SJSA1 (cell line): ENCODE measurements at places on chromosomes 16 and 17. TPM values are rescaled to one million over a fixed set of nuclear protein-coding genes. Genes with fewer than 3 reads are reported as not detected.

- no peak overlapping the region for H3K4me3 ChIP-seq
- H3K27ac ChIP-seq, result no peak overlapping the region
- H3K4me1 ChIP-seq, result peaks cover 5% of the 10 kb centered on the region; the same call in 1 of the 2 replicates
- no peak for DNase-seq
- H3K36me3 ChIP-seq, result no peaks in the 10 kb centered on the region
These were observed 221.1 kb downstream of the FTO start for GRCh38 chr16:53925107-53925410.

DNA sequence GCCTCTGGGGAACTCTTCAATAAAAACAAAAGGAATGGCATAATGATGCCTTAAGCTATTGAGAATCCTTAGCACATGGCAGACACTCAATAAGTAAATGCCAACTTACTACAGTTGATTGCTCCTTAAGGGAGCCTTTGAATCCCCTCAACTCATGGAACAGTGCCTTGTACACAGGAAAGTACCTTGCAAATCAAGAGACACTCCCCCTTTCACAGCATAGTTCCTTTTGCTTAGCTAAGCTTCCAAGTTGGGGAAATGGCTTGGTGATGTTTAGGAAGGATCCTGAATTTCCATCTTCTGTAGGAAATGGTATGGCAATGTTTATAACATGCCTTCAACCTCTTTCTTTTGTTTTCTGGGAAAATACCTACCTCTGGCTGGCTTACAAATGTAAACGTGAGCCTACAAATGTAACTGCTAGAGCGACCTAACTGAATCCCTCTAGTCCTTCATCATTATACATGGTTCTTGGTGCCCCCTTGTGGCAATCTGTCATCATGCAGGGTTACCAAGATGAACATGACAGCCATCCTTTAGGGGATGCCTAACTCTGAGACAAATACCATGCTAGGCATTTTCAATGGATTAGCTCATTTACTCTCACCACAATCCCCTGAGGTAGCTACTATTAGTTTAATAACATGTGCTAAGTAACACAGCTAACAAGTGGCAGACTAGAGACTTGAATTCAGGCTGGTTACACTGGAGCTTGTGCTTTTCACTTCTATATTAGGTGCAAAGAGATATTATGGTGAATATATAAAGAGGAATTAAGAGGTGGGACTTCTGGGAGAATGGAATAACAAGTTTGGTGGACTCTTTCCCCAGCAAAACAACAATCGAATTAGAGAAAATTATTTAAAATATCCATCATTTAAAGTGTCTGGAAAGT is 65.0 kb downstream of the MMD start:
- no peaks in the 10 kb centered on the region for H3K4me1 ChIP-seq
- DNase-seq, result peak; percentile 77
- no peak overlapping the region for H3K4me3 ChIP-seq
- no peaks in the 10 kb centered on the region for H3K36me3 ChIP-seq

DNA sequence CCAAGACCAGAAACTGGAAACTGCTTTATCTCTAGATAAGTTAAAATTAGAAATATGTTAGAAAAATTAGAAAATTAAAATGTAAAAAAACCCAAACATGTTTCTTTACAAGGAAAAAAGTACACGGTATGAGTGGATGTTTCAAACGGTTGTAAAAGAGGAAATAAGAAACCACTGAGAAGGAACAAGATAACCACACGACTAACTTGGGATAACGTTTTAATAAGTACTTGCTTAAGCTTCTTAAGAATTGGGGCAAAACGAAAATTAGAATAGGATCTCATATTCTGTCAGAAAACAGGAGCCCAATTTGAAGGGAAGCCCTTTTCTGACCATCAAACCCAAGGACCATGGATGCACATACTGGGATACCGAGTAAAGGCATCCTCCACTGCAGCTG is 31.0 kb downstream of the MBTPS1 start:
- no peak overlapping the region for H3K27ac ChIP-seq
- H3K4me1 ChIP-seq, result no peaks in the 10 kb centered on the region
- H3K4me3 ChIP-seq, result no peak overlapping the region
- peaks cover 78% of the 10 kb centered on the region for H3K36me3 ChIP-seq

- no peaks in the 10 kb centered on the region for H3K4me1 ChIP-seq
- no peaks in the 10 kb centered on the region for H3K27me3 ChIP-seq
- no peaks in the 10 kb centered on the region for H3K36me3 ChIP-seq
- no peak overlapping the region for H3K27ac ChIP-seq
These were observed 9.2 kb upstream of the SNN start for GRCh38 chr16:11658896-11659708.

DNA sequence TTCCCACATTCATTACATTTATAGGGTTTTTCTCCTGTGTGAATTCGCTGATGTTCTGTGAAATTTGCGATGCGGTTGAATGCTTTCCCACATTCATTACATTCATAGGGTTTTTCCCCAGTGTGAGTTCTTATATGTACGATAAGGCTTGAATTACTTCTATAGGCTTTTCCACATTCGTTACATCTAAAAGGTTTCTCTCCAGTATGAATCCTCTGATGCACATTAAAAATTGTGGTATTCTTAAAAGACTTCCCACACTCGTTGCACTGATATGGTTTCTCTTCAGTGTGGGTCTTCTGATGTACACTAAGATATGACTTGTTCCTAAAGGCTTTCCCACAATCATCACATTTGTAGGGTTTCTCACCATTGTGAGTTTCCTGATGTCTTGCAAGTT is 30.4 kb downstream of the ZNF624 start:
- DNase-seq, result no peak
- no peak overlapping the region for H3K4me3 ChIP-seq
- H3K4me1 ChIP-seq, result no peaks in the 10 kb centered on the region
- H3K27me3 ChIP-seq, result no peaks in the 10 kb centered on the region
- H3K27ac ChIP-seq, result no peak overlapping the region

- no peak for DNase-seq
- no peak overlapping the region for H3K4me3 ChIP-seq
- H3K27me3 ChIP-seq, result peaks cover 43% of the 10 kb centered on the region
- H3K36me3 ChIP-seq, result no peaks in the 10 kb centered on the region
These were observed 40.9 kb downstream of the TMEM235 start for GRCh38 chr17:78272181-78272913.

DNA sequence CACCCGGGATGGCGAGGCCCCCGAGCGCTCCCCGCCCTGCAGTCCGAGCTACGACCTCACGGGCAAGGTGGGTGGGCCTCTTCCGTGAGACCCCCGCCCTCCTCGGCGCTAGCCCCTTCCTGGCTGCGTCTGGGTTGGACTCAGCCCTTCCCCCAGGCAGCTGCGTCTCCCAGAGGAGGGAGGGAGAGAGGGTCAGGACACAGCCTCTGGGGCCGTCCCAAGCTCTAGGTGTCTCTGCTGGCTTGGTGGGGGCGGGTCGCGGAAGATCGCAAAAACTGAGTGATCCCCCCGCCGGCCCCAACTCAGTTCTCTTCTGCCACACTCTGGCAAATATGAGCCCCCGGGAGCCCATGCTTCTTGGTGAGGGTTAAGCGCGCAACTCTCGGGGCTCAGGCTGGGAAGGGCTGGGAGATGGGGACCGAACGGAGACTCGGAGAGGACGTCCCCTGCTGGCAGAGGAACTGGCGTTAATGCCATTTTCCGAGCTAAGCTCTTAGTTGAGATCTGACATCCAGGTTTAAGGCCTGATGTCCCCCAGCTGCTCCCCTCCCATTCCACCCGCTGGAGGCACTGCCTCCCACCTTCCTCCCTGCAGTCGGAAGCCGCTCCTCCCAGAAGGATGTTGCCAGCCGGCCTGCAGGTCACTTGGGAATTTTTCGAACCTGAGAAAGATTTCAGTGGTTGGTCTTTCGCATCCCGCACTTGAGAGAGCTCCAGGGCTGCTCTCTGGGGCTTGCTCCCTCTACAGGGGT is 419 bp downstream of the RAB37 start:
- H3K4me3 ChIP-seq, result peak overlapping the region; percentile 34
- H3K36me3 ChIP-seq, result no peaks in the 10 kb centered on the region
- H3K27me3 ChIP-seq, result peaks cover 13% of the 10 kb centered on the region
- peak overlapping the region; percentile 21 for H3K27ac ChIP-seq
- DNase-seq, result peak; percentile 56

- no peak overlapping the region for H3K27ac ChIP-seq
- no peaks in the 10 kb centered on the region for H3K27me3 ChIP-seq
- DNase-seq, result peak; percentile 74
- no peaks in the 10 kb centered on the region for H3K4me1 ChIP-seq
- peaks cover 68% of the 10 kb centered on the region for H3K36me3 ChIP-seq
- H3K4me3 ChIP-seq, result no peak overlapping the region
These were observed 16.0 kb downstream of the NDUFAF8 start for GRCh38 chr17:81254955-81255717.

The CES4A gene
- not detected in 2 replicates for total RNA-seq

DNA sequence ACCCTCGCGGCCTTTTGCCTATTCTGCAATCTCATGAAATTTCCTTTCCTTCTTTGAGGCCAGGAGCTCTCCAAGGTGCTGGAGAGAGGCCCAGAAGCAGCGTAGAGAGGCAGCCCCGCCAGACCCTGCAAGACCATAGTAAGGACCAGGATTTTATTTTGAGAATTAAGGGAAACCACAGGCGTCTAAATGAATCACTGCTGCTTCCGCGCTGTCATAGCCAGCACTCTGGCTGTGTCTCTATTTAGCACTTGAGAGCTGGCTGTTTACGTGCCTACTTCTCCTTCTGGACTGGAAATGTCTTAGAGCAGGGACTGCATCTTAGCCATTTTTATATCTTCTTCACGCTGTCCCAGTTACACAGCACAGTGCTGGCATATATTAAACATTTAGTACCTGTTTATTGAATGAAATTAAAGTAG is 37.6 kb upstream of the PIRT start:
- DNase-seq, result no peak
- H3K4me3 ChIP-seq, result no peak overlapping the region
- no peaks in the 10 kb centered on the region for H3K4me1 ChIP-seq

DNA sequence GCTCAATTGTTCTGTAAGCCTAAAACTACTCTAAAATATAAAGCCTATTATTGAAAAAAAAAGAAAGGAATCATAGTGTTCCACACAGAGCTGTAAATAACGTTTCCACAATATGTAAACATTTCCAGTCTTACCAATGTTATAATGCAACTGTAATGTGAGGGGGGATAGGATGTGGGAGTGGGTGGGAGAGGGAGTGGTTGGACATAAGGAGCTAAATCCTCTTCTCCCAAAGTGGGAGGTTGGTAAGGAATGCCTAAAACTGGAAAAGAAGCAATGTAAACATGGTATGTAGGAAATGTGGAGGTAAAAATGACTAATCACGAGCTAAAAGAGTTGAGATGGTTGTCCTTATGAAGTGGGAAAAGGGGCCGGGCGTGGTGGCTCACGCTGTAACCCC is 17.6 kb upstream of the SBK1 start:
- peaks cover 18% of the 10 kb centered on the region for H3K27me3 ChIP-seq
- peaks cover 7% of the 10 kb centered on the region; the same call in 1 of the 2 replicates for H3K4me1 ChIP-seq
- no peaks in the 10 kb centered on the region for H3K36me3 ChIP-seq
- no peak overlapping the region for H3K27ac ChIP-seq

- H3K4me1 ChIP-seq, result no peaks in the 10 kb centered on the region
- no peaks in the 10 kb centered on the region for H3K36me3 ChIP-seq
- no peaks in the 10 kb centered on the region for H3K27me3 ChIP-seq
- H3K4me3 ChIP-seq, result no peak overlapping the region
- DNase-seq, result no peak
These were observed 23.6 kb downstream of the IRX5 start for GRCh38 chr16:54954220-54954619.

The SBK1 gene
- total RNA-seq, result not detected in 2 replicates

DNA sequence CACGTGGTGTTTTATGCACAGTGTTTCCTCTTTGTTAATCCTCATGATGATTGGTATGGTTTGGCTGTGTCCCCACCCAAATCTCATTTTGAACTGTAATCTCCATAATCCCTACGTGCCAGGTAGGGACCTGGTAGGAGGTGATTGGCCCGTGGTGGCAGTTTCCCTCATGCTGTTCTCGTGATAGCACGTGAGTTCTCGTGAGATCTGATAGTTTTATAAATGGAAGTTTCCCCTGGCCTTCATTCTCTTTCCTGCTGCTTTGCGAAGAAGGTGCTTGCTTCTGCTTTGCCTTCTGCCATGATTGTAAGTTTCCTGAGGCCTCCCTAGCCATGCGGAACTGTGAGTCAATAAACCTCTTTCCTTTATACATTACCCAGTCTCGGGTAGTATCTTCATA is 115.8 kb downstream of the WWOX start:
- H3K36me3 ChIP-seq, result no peaks in the 10 kb centered on the region
- H3K4me1 ChIP-seq, result peaks cover 4% of the 10 kb centered on the region; the same call in 1 of the 2 replicates

DNA sequence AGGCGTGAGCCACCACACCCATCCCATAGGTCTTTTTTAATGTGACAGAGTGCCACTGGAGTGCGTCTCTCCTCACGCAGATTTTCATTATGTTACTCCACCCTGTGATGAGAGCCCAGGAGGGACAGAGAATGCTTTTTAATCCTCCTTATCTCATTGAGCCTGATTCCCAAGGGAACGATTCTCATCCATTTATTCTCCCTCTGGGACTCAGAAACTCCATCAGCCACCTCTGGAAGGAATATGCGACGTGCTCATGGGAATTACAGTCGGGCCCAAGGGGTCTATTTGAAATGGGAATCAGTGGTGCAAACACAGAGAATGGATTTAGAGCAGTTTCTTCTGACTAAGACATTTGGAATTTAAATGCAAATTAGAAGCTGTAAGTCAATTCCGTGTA is 155.9 kb upstream of the HSBP1 start:
- H3K27me3 ChIP-seq, result no peaks in the 10 kb centered on the region
- H3K4me1 ChIP-seq, result peaks cover 11% of the 10 kb centered on the region
- DNase-seq, result no peak
- H3K27ac ChIP-seq, result no peak overlapping the region
- H3K36me3 ChIP-seq, result no peaks in the 10 kb centered on the region
- H3K4me3 ChIP-seq, result no peak overlapping the region

- DNase-seq, result no peak
- H3K4me3 ChIP-seq, result no peak overlapping the region
- H3K27me3 ChIP-seq, result no peaks in the 10 kb centered on the region
- no peak overlapping the region for H3K27ac ChIP-seq
These were observed 18.4 kb downstream of the MAP2K3 start for GRCh38 chr17:21302711-21303425.

GRCh38 chr17:49875685-49876084 is 27.8 kb upstream of the TAC4 start:
- no peaks in the 10 kb centered on the region for H3K36me3 ChIP-seq
- H3K4me1 ChIP-seq, result peaks cover 5% of the 10 kb centered on the region
- peaks cover 39% of the 10 kb centered on the region for H3K27me3 ChIP-seq
- H3K4me3 ChIP-seq, result no peak overlapping the region
- H3K27ac ChIP-seq, result no peak overlapping the region

GRCh38 chr16:27324851-27325301 is 11.1 kb downstream of the IL4R start:
- peaks cover 7% of the 10 kb centered on the region; the same call in 1 of the 2 replicates for H3K4me1 ChIP-seq
- no peak for DNase-seq
- H3K27me3 ChIP-seq, result no peaks in the 10 kb centered on the region
- no peak overlapping the region for H3K4me3 ChIP-seq

The SRCIN1 gene
- not detected in 2 replicates for total RNA-seq

- no peaks in the 10 kb centered on the region for H3K36me3 ChIP-seq
- no peak overlapping the region for H3K4me3 ChIP-seq
- no peaks in the 10 kb centered on the region for H3K27me3 ChIP-seq
These were observed 44.6 kb downstream of the RMI2 start for GRCh38 chr16:11389631-11390565.

DNA sequence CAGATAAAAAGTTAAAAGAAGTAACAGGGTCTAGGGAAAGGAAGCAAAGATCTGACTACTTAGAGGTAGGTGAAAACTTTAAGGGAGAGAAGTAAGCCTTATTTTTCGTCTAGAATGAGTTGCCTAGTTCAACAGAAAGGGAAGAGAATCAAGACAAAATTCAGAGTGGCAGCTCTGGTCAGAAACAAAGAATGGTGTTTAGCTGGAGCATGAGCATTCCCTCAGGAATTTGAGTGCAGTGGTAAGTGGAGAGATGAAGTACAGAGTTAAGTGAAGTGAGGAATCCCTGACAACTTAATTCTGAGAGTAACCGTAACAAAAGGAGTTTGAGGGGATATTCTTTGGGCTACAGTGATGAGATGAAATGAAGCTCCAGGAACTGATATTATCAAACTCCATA is 11.5 kb downstream of the SMG6 start:
- no peak overlapping the region for H3K27ac ChIP-seq
- H3K36me3 ChIP-seq, result peaks cover 72% of the 10 kb centered on the region
- no peaks in the 10 kb centered on the region for H3K27me3 ChIP-seq
- H3K4me3 ChIP-seq, result no peak overlapping the region
- H3K4me1 ChIP-seq, result no peaks in the 10 kb centered on the region; the same call in 1 of the 2 replicates
